ENCODE measurements at places on chromosomes 12 and 14.

DNA sequence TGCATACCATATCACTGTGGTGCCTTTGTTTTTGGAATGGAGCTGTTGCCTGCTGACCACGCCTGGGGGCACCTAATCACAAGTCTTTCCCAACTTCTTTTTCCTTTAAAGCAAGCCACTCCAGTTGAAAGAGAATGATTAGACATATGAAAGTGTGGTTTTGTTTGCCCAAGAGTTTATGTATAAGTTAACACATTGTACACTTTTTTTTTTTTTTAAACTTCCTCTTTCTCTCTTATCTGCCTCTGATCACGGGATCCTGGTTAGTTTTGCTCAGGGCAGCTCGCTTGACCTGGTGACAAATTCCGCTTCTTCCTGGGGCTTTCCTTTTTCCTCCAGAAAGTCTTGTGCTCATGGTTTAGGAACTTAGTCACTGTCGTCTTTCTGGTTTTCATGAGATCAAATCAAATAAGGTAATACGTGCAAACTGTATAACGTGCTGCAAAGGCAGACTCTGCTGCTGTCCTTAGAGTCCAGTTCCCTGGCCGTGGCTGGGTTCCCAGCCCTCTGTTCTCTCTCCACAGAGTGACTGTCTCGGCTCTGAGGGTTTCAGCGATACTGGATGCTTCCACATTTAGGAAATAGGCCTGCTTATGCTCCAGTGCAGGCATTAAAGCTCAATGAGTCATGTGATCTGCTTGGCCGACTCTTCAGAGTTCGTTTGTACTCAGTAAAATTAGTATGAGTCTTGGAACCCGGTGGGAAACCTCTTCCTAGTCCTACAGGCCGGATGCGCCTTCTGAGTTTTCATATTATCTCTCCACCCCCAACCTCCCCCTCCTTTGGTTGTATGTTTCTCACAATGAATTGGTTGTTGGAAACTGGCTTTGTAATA, 15.2 kb downstream of the RASSF3 start:
- DNase-seq: no peak

- peak; percentile 83 for DNase-seq
These were observed 21.6 kb upstream of the AMN start for GRCh38 chr14:102900631-102901571.

DNA sequence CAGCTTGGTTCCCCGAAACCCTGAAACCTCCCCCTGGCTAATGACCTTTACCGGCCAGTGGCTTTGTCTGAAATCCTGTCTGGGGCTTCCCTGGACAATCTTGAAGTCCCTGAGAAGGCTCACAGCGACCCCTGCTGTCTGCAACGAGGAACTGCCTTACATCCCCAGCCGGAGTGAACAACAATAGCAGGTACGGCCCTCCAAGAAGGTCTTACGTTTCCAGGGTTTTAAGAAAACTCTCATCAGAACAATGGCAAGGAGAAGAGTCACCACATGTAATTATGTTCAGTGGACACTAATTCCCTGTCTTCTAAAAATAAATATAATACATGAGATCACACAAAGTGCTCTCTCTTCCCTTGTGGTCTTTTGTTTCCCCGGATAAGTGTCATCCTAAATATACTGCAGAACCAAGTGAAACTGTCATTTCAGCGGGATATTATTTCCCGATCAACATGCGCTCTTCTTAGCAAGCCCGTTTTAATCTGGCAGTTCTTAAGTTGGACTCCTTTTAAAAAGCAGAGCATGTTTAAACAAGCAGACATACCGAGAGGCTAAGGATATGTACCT, 53.3 kb downstream of the RBM19 start:
- peak; percentile 81 for DNase-seq

DNA sequence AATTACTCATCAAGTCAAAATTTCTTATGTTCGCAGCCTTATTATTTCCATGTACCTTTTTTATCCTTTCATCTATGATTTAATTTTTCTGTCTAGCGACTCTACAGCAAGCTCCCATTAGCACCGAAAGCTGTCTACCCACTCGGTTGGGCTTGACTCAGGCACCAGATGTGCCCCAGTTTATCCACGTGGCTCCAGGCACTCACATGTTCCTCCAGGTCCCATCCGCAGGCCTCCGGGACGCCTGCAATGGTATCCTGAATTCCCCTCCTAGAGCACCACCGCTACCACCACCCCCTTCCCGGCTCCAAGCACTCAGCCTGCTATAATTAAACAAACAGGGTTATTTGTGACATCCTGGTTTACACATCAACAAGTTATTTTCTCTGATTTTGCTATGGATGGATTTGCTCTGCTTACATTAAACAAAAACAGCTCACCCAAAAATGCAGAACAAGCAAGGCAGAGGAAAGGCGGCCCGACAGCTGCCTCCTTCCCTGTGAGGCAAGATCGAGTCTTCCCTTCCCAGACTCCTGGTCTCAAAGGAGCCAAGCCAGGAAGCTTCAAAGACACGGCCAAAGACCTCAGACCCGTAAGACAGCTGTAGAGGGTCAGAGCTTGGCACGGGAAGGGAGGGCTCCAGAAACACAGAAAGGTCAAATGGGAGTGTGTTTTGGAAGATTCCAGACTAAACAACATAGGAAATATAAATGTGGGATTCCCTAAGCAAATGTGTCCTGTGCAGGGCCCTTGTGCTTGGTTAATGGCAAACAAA, 253.8 kb downstream of the TTC8 start:
- DNase-seq: no peak

DNA sequence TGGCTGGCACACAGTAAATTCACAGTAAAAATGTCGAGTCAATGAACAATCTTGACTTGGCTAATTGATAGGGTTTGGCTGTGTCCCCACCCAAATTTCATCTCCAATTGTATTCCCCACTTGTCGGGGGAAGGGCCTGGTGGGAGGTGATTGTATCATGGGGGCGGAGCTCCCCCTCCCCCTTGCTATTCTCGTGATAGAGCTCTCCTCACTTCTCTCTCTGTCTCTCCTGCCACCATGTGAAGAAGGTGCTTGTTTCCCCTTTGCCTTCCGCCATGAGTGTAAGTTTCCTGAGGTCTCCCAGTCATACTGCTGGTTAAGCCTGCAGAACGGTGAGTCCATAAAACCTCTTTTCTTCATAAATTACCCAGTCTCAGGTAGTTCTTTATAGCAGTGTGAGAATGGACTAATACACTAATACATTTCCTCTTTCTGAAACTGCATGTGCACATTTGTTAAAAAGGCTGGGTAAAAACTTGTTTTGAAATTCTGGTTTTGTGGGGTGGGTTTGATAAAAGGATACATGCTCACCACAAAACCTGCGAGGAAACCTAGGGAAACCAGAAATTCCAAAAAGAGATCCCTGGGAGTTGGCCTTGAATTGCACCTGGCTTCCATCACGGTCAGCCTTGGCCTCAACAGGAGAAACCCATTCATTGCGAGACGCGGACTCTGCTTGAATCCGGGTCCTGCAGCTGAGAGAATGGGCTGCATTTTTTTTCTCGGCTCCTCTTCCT, 16.2 kb upstream of the MYL2 start:
- peak; percentile 35 for DNase-seq

GRCh38 chr12:124395986-124396385, 101.1 kb downstream of the RFLNA start:
- no peak for DNase-seq

DNA sequence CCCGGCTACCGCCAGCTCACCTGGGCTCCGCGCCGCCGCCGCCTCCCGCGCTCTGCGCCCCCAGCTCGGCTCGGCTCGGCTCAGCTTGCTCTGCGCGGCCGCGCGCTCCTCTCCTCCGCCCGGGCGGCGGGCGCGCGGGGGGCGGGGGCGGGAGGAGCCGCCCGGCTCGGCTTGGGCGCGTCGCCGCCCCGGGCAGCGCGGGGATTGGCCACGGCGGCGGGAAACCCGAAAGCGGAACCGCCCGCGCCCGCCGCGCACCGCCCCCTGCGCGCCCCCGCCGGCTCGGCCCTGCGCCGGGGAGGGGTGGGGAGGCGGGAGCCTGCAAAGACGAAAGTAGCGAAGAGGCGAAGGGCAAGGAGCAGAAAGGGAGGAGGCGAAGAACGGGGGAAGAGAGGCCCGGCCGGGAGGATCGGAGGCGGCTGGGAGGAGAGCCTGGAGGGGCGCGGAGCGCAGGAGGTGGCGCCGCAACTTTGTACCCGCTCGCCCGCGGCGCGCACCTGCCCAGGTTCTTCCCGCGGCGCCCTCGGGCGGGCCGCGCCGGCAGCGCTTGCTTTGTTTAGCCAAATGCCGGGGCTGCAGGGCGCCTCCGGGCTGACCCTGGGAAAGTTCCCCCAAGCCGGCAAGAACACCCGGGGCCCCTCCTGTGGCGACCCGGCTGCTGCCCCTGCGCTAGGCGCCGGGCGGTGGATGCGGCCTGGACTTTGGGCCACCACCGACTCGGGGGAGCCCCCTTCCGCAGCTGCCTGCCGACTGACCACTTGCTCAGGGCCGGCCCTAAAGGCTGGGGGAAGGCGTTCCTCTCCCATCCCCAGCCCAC, at the start of gene CAMKK2:
CAMKK2 (minus strand) TSS at position 92 of the 817 bp plus-strand sequence. CDS start 22,183 bp downstream, outside the sequence.
- DNase-seq: peak; percentile 96
